ENCODE measurements at places on chromosomes 12 and 14. TPM values are rescaled to one million over a fixed set of nuclear protein-coding genes. Genes with fewer than 3 reads are reported as not detected.

DNA sequence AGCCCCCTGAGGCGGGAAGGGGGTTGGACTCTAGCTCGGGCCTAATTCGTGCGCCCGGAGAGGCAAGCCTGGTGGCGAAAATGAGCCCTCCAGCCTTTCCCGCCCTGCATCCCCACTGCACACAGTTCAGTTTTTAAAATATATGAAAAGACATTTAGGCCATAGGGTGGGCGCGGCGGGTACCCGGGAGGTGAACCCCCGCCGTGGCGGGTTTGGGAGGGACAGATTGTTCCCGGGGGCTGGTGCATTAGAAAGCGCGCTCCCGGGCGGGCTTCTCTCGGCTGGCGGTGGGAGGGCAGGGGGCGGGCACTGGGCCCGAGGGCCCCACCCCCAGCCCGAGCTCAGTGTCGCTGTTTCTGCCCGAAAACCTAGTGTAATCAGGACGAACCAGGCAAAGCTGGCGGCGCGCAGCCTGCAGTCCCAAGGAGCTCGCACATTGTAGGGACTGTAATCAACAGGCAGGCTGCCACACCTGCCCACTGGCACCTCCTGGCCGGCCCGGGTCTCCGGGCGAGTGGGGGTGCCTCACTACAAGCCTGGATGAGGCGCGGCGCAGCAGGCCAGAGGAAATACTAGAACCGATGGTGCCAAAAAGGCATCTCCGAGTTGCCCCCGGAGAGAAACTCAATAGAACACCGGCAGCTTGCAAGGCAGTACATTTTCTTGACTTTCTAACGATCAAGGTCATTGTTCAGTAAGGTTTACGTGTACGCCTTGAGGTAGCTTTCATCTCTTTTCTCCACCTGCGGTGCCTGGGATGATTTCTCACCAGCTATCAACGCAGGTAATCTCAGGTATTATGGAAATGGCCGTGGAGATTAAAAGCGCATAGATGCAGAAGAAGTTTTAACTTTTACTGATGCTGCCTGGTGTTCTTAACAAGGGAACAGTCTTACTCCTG, 764 bp upstream of the SPTB start:
- DNase-seq, result peak; percentile 9

- DNase-seq, result peak; percentile 42
Observed at GRCh38 chr12:18224745-18225144, 36.6 kb upstream of the PIK3C2G start.

GRCh38 chr14:102693006-102693755, 84.1 kb upstream of the TRAF3 start:
- DNase-seq, result no peak

GRCh38 chr12:126389961-126390360, 1324.7 kb downstream of the AACS start:
- DNase-seq, result no peak

GRCh38 chr14:70714055-70714550, 72.4 kb downstream of the TTC9 start:
- DNase-seq, result peak; percentile 61

DNA sequence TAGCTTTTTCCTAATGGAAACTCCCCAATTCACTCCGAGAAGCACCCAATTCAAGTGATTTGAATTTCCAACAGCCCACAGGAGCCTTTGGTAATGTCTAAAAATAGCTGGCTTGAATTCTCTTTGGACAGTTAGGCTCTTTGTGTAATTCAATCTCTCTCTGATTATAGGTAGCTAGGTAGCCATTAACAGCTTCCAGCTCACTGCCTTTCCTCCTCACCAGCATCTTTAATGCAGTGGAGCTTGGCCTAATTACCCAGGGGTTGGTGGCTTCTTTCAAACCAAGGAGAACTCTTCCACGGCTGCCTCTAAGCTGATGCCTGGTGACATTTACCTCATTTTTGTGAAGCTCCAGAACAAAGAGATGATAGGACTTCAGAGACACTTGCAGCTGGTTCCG, 86.4 kb downstream of the WSCD2 start:
- no peak for DNase-seq

DNA sequence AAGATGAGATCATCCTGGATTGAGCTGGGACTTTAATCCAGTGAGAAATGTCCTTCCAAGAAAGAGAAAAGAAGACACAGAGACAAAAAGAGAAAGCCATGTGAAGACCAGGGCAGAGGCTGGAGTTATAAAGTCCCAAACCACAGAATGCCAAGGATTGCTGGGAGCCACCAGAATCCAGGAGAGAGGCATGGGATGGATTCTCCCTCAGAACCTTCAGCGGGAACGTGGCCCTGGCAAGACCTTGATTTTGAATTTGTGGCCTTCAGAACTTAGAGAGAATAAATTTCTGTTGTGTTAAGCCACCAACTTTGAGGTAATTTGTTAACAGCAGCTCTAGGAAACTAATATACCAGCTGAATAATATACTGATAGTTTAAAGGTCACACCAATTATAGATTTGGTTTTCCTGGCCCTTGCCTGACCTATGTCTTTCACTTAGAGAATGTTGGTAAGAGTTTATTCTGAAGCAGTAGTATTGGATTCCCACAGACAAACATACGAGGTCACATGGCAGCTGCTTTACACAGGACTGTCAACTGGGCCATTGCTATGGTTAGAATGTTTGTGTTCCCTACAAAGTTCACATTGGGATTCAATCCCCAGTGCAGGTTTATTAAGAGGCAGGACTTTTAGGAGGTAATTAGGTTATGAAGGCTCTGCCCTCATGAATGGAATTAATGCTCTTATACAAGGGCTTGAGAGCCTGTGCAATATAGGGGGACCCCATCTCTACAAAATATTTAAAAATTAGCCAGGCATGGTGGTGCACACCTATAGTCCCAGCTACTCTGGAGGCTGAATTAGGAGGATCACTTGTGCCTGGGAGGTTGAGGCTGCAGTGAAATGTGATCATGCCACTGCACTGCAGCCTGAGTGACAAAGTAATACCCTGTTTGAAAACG, 156.5 kb upstream of the EEA1 start:
- no peak for DNase-seq

DNA sequence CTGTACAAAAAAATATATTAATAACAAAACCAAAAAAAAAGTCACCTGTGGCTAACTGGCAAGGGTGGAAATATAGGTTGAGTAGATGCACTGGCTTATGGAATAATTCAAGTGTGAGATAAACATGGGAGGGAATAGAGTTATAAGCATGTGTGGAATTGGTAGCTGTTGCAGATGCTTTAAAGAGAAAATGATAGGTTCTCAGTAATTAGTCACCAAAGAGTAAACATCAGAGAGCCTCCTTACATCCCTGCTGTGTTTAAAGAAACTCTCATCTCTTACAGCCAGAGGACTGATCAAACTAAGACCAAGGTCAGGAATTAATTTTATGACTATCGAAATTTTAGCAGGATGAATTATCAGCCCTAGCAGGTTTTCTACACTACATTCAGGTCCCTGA, 70.5 kb downstream of the EGLN3 start:
- DNase-seq, result no peak

- DNase-seq, result peak; percentile 75
Observed at GRCh38 chr12:76085520-76085868, 1.0 kb upstream of the NAP1L1 start.

DNA sequence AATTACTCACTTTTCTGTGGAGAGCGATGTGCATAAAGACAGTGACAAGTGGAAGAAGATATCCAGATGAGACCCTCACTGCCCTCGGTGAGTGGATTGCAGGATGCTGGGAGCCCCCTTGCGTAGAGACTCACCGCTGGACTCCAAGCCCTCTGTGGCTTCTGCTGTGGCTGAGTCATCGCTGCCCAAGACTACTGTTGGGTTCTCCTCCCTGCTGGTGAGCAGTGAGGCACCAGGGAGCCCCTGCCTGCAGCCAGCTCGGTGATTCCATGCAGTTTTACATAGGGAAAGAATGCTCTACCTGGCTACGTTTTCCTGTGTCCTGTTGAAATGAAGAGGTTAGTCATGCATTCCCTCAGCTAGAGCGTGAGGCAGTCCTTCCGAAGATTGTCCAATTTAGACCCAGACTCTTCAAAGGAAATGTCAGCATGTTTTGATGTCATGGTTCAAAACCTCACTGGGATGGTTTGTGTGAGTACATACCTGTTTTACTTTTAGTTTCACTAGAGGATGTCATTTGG, 28.2 kb downstream of the TRAF3 start:
- DNase-seq, result peak; percentile 46

DNA sequence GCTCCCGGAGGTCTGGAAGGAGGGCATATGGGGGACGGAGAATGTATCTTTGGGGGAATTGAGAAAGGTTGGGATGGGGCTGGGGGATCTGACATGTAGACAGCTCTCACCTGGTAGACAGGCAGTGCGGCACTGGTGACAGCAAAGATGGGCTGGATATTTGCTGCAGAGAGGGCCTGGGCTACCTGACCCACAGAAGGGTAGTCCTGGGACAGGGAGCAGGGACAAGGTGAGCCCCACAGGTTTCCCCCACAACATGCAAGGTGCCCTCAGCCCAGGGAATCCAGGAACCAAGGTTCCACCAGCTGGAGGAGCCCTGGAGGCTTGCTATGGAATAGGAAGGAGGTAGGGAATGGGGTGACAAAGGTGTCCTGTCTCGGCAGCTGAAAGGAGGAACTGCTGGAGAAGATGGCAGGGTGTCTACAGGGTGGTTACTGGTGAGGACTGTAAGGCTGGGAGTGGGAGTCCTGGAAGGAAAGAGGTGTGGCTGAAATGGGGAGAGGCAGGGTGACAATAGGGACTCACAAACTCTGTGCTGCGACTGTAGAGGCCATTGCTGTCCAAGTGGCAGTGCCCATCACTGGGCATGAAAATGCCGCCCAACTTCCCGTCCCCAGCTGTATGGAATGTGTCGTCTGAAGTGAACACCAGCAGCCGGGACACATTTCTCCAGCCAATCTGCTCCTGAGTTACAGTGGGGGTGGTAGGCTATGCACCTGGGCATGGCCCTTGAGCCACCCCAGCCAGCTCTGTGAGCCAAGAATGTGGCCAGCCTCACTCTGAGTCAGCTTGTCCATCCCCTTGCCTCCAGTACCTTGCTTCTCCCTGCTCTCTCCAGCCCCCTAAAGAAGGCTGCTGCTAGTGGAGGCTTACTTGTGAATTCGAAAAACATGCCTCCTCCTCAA, 11.3 kb downstream of the ITGB7 start:
- peak; percentile 22 for DNase-seq

GRCh38 chr12:3043406-3043805, 33.8 kb upstream of the TSPAN9 start:
- DNase-seq, result no peak

- DNase-seq, result no peak
Observed at GRCh38 chr14:39069923-39070322, 33.1 kb downstream of the SEC23A start.

DNA sequence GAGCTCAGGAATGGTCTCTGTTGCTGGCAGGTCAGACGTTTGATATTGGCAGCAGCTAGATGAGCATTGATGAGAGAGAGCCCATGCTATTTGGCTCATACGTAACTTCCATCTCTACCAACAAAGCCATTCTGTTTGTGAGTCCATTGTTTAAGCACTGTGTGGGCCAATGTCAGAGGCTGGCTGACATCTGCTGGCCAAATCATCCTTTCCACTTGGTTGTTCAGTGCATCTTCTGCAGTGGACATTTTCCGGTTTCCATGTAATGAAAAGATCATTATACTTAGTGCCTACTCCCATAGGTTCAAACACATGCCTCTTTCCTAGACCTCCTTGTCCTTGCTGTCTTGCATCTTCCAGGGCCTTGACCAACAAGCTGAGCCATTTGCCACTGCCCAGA, 59.2 kb downstream of the IFT81 start:
- no peak for DNase-seq

GRCh38 chr12:92859650-92860386, 69.3 kb downstream of the EEA1 start:
- no peak for DNase-seq

- no peak for DNase-seq
Observed at GRCh38 chr12:40825156-40825555, 132.9 kb downstream of the CNTN1 start.

GRCh38 chr14:64745511-64746091, 41.4 kb downstream of the PLEKHG3 start:
- no peak for DNase-seq

DNA sequence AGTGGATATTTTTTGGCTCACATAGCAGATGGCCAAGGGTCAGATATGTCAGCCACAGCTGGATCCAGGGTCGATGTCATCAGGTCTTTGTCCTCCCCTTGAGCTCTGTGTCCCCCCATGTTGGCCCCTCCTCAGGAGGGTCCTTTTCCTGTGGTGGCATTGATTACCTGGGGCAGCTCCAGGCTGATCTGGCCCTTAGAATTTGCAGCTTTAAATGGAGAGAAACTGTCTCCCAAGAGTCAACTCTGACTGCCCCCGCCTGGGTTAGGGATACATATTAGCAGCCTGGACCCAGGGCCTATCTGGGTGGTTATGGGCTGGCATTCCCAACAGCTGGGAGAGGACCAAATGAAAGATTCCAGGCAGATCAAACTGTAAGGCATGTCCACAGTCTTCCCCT, 330.5 kb downstream of the RGS6 start:
- no peak for DNase-seq

GRCh38 chr12:93974252-93974651, 174.1 kb upstream of the PLXNC1 start:
- no peak for DNase-seq

DNA sequence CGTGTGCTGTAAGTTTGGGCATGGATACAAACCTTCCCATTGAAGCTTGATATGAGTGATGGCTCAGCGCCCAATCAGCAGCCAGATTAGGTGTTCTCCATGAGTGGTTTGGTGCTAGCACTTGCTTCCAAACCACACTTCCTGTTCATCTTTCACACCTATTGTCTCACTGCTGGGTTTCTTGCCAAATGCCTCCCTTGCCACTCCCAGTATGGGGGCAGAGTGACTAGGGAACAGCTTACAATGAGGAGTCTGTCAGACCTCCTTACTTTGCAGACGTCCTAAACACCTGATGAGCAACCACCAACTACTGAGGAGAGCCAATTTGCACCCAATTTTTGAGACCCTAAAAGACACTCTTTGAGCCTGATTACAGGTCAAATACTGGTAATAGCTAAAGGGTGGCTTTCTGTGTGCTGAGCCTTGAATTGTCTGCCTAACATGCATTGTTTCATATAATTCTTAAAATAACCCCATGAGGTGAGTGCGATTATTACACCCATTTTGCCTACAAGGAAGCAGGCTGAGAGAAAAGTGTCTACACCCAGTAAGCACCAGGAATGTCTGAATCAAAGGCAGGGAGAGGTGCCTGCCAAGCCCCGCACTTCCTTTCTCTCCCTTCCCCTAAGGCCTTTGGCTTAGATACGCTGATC, 48.4 kb upstream of the FOS start:
- DNase-seq, result peak; percentile 69

DNA sequence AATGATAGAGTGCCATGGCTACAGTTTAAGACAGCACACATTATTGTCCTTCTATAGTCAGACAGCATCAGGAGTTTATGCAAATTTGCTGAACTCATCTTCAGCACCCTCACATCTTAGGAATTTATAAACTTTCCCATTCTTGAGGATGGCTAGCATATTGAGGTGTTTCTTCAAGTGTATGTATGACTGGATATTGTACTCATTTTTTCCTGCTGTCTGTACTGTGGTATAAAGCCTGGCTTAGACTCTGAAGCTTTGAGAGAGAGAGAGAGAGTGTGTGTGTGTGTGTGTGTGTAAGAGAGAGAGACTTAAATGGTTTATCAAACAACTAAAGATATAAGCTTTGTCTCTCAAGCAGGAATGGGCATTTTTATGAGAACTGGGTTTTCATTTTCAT, 161.6 kb downstream of the PIK3C2G start:
- DNase-seq, result no peak

Gene CCDC196
- total RNA-seq, result not detected

Gene CPNE8
- total RNA-seq, result 17.1 TPM

Gene ASCL1
- total RNA-seq, result not detected

Gene FBXO21
- 38.1 TPM for total RNA-seq

Measured in Caki2 (cell line).